Thoracic aorta (tissue), 2 donors: ENCODE measurements at places on chromosomes 3 and 15.

DNA sequence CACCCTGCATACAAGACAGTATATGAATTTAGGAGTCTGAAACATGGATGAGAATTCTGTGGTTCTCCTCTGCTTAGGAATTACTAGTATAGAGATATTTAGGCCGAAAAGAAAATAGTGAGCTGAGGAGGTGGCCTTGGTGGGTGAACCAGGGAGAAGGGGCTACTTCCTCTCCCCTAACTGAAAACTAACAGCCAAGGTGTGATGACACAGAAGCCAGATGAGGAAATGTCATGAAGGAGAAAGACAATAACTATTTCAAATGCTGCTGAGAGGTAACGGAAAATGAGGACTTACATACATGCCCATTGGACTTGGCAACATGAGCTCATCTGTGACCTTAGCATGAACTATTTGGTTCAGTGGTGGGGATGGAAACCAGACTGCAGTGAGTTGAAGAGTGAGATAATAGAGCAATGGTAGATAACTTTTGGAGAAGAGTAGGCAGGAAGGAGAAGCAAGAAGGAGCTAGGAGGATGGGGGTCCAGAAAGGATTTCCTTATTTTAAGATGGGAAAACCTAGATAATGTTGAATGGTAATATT lies 114.4 kb upstream of the TSPAN3 start:
- no peak for DNase-seq

- no peak for DNase-seq
Observed at GRCh38 chr15:70236341-70237086, 138.8 kb upstream of the TLE3 start.

DNA sequence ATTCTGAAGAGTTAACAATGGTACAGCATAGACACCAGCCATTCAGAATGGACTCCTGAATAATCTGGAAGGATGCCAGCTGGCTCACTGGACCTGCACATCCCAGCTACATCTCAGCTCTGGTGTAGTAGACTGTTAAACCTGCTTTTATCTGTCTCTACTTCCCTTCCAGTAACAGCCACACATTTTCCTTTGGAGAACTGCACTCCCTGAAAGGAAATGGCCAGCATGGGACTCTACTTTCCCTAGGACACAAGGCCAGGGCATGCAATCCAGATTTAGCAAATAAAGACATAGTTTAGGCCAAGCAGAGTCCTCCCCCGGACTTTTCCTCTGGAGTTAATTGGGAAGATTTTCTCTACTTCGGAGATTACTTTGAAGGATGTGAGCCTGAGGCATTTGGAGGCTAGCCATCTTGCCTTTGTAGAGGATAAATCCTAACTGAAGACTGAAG lies 82.7 kb upstream of the TCF12 start:
- no peak for DNase-seq

GRCh38 chr15:97091093-97091492 lies 760.6 kb downstream of the NR2F2 start:
- no peak for DNase-seq

GRCh38 chr3:169615833-169616232 lies 47.7 kb downstream of the MECOM start:
- no peak for DNase-seq

DNA sequence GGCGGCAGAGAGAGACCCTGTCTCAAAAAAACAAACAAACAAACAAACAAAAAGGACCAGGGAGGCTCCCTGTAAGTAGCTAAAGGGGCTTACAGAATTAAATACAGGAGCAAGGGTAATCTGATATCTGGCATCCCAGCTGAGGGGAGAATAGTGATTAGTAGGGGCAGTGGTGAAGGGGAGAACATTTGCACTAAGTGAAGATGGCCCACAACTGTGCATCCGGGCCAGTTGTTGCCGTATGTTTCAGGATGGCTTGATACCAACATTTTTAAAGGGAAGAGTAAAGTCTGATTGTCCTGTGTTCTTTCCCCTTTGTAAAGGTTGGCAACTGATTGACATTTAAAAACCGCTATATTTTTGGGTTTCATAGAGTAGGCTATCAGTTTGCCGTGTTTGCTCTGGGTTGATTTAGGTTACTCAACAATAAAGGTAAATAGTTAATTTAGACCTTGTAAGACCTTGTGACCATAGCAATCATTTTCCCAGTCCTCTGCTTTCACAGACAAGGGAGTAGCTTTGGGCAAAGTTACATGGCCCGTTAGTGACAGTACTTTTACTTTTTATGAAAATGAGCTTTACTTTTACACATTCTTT lies 167.8 kb downstream of the PTPRG start:
- DNase-seq = no peak

GRCh38 chr15:51625236-51625635 lies 2.7 kb upstream of the DMXL2 start:
- DNase-seq = no peak

- no peak for DNase-seq
Observed at GRCh38 chr3:160665784-160666526, 11.0 kb upstream of the ARL14 start.

- DNase-seq = no peak
Observed at GRCh38 chr15:44327578-44327977, 39.1 kb downstream of the GOLM2 start.

DNA sequence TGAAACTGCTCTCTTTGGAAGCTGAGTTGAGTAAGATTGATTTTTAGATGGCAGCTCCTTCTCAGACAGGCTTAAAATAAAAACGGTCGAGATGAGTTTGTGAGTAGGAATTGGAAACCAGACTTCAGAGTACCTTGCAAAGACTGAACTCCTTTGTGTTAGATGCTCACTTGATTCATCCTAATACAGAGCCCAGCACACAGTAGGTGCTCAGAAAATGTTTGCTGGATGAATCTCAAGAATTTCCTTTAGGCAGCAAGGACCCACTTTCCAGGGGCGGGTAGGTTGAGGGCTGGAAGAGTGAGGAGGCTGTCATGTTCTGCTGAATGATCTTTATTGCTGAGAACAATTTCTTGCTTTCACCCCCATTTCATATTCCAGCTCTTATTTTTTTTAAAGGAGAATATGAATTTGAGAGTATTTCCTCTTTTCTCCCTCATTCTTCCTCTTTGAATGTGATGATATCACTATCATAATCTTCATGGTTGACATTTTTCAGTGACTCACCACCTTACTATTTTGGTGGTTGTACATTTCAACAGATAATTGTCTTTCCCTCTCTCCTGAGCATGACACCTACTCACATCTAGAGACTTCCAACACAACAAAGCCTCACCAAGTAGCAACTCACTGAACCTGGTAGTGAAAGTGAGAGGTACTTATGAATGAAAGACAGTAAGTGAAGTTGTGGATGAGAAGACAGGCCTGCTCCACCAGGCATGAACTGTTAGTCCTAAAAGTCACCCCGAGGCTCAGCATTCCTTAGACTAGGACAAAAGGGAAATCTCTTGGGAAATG lies 113.3 kb downstream of the PDCD6IP start:
- DNase-seq = no peak

GRCh38 chr3:47954567-47954966 lies 61.6 kb downstream of the MAP4 start:
- no peak for DNase-seq

- no peak for DNase-seq
Observed at GRCh38 chr3:5231487-5231886, 44.0 kb downstream of the EDEM1 start.

- DNase-seq = no peak
Observed at GRCh38 chr3:161239700-161240099, 18.6 kb downstream of the NMD3 start.

- no peak for DNase-seq
Observed at GRCh38 chr3:111577798-111578685, 17.1 kb downstream of the ZBED2 start.

DNA sequence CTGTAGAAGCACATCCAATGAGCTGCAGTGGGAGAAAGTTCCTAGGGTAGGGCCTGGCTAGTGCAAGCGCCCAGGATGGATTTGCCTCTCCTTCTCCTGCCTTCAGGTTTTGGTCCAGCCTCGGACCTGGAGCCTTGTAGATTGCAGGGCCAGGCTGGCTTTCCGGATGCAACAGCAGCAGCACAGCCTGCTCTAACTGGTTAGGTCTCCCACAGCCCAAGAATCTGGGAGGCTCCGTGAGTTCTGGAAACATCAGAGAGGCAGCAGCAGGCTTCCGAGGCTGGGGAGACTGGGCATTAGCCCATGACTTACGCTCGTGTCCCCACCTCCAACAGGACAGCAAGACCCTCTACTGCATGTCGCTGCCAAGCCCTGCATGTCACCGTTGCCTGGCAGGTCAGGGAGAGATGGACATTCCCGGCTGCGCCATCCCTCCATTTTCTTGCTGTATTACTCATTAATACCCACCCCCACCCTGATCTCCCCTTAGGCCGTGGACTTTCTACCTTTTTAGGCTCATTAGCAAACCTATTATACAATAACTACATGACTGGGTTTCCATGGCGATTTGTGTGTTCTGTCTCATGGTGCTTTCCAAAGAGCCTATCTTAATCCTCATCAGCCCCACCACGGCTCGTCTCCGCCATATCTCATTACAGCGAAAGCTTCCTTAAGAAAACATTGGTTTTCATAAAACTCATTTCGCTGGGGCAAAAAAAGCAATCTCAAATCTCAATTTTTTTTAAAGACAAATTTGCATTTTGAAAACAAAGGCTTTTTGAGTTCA lies 40.9 kb upstream of the RGMA start:
- DNase-seq = no peak

DNA sequence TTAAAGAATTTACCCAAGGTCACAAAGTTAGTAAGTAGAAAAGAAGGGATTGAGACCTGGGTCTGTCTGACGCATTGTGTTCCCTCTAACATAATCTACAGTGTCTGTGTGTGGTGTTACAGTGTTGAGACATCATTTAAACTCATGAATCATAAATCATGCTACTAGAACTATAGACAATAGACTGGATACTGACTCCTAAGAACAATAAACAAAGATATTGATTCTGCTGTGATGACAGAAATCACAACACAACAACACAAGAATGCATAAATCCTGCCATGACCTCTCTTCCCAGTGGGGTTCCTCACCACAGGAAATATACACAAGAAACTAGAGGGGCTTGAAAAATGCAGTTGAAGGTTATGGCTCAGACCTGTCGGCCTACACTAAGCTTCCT lies 44.3 kb downstream of the TRIM69 start:
- DNase-seq = no peak

DNA sequence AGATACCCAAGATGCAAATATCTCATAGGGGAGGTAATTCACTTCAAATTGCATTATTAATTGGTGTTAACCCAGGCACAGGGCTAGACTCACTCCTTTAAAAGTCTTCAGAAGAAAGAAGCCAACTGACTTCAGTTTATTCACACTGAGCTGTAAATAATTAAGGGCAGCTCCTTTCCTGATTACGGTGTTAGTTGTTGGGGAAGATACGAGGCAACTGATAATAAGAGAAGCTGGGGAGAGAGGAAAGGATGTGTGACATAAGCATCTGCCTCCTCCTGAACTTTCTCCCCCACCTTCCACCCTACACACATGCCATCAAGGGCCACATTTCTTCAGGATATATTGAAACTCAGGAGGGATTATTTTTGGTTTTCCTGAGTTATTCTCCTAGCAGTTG lies 47.5 kb downstream of the ADGRG7 start:
- DNase-seq = no peak

GRCh38 chr3:128787256-128788253 lies 61.6 kb downstream of the RAB7A start:
- DNase-seq = no peak

DNA sequence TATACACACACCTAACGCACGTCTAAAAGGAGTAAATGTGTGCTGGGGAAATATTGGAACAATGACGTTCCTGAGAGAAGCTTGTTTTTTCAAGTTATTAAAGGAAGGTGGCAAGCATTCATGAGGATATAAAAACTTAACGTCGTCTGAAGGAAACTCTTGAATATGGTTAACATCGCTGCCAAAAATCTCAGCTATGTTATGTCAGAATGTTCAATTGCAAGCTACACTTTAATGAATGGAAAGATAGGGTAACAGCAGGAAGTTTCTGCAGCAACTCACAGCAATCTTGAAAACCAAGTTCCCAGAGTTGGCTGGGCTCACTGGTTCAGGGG lies 54.3 kb upstream of the MEF2A start:
- no peak for DNase-seq

- DNase-seq = no peak
Observed at GRCh38 chr15:58309963-58310928, 121.5 kb upstream of the LIPC start.

GRCh38 chr3:4986175-4986781 lies 7.0 kb downstream of the BHLHE40 start:
- no peak for DNase-seq

DNA sequence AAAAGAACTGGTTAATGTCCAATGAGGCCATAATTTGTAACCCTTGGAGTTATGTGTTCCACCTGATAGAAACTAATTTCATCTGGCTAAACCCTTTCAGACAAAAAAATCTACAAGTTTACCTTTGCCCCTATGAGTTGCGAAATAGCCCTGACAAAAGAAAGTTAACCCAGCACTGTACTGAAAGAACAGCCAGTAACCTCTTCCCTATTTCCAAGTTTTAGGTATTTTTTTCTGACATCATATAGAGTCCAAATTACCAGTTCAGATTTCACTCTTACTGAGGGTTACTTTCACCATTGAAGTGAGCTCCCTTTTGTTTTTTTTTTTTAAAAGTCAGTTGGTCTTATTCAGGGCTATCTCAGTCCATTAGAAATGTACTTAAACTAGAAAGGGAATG lies 42.8 kb upstream of the PTPRG start:
- no peak for DNase-seq

- no peak for DNase-seq
Observed at GRCh38 chr15:95558131-95558530, 772.4 kb upstream of the NR2F2 start.

DNA sequence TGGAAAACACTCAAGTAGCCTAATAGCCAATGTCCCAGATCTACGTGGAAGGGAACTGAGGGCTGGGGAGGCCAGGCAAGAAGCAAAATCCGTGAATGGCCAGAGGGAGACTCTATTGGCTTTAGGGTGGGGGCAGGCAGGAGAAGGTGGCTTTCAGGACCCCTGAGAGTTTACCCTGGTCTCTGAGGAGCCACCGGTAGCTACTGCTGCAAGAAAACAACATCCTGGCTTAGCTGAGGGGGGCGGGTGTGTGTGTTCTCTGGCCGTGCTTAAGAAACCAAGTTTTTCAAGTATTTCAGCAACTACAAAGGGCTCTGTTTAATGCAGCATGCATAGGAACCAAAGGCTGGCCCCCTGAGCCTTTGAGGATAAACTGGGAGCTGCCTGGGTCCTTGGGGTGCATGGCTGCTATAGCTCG lies 47.6 kb upstream of the TRPM1 start:
- DNase-seq = no peak

- no peak for DNase-seq
Observed at GRCh38 chr3:51621091-51621892, 49.8 kb upstream of the TEX264 start.
